ENCODE measurements at places on chromosomes 3 and 15.

DNA sequence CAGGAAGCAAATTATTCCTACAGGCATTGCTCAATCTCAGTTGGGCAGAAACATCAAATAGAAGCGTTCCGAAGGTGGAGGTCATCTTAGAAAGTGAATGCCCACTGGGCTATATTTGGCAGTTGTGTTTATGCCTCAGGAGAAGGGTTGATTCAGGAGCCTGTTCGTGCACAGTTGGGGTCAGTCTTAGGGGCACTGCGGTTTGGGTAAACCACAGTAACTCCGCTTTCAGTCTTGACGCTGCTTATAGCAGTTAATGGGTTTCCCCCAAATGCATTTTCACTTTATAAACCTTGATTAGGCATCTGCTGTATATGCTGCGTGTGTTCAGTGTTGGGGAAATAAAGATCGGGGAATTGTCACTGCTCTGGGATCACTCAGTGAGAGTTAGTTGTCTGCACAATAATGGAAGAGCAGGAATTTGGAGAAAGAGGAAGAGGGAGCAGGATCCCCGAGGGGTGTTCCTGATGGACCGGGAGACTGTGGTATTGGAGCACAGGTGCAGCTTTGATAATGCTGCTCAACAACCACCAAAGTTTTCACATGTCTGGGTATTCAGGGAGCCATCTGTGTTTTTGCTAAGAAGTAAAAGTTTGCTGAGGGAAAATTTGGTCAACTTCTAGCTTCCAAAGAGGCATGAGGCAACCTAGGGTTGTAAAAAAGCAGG is 124.3 kb upstream of the EIF1B start:
- DNase-seq: no peak

DNA sequence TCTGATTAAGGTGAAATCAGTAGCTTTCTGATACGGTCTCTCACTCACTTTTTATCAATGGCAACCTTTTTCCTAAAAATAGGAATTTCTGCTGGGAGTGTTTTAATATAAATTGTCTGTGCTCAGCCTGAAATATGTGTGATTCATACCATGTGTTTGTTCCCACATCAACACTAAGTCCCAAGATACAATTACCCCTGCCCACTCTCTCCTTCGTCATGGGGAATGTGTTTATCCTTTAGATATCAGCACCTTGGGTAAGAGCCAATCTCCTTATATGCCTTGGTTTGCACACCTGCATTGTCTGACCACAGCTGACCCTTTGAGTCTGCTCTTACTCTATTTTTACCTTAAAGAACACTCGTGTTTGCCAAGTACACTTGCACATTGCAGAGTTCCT is 356.4 kb downstream of the LPP start:
- DNase-seq: no peak

- no peak for DNase-seq
Observed at GRCh38 chr3:18351069-18351628, 74.0 kb downstream of the SATB1 start.

- DNase-seq: no peak
Observed at GRCh38 chr15:63050731-63051155, 8.2 kb downstream of the TPM1 start.

DNA sequence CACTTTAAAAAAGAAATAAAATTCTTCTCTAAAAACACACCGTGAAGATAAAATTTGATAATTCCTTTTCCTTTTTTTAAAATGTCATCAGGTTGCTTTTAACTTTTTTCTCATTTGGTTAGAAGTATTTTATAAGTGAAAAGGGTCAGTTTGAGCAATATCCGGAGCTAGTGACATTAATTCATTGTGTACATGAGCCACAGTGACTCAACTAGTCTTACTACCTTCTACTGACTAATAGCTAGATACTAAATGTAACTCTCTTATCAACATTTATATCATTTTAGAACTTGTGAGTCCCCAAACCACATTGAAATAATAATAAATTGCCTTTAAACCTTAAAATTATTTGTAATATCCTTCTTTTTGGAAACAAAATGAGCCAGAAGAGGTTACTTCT is 101.2 kb upstream of the ZBTB20 start:
- no peak for DNase-seq

Measured in SK-N-DZ (cell line).